Kasumi-1 (cell line): ENCODE measurements at places on chromosomes 1 and 21.

- no peak for DNase-seq
These were observed 13.9 kb downstream of the C1orf174 start for GRCh38 chr1:3886106-3886670.

- DNase-seq: peak; percentile 38
These were observed 18.2 kb downstream of the PHLDA3 start for GRCh38 chr1:201450721-201451291.

- peak; percentile 26 for DNase-seq
These were observed 278.0 kb downstream of the HLX start for GRCh38 chr1:221157026-221157761.

DNA sequence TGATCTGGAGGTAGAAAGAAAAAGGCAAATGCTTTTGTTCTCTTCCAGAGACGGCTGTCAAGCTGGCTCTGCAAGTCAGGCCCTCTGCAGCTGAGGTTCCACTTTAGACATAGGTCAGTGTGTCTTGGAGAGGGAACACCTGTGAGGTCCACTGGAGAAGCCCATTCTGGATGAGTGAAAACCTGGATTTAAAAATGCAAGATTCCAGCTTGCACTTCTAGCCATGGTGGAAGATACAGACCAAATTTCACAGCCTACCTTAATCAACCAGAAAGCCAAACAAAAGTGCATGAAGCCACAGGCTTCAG, 35.0 kb downstream of the AGPAT3 start:
- no peak for DNase-seq

- no peak for DNase-seq
These were observed 253.5 kb upstream of the ADAMTS5 start for GRCh38 chr21:27220416-27220815.

- DNase-seq: no peak
These were observed 404.8 kb downstream of the KCTD3 start for GRCh38 chr1:215971793-215972441.

- no peak for DNase-seq
These were observed 183.6 kb downstream of the PLPP3 start for GRCh38 chr1:56395776-56396175.

DNA sequence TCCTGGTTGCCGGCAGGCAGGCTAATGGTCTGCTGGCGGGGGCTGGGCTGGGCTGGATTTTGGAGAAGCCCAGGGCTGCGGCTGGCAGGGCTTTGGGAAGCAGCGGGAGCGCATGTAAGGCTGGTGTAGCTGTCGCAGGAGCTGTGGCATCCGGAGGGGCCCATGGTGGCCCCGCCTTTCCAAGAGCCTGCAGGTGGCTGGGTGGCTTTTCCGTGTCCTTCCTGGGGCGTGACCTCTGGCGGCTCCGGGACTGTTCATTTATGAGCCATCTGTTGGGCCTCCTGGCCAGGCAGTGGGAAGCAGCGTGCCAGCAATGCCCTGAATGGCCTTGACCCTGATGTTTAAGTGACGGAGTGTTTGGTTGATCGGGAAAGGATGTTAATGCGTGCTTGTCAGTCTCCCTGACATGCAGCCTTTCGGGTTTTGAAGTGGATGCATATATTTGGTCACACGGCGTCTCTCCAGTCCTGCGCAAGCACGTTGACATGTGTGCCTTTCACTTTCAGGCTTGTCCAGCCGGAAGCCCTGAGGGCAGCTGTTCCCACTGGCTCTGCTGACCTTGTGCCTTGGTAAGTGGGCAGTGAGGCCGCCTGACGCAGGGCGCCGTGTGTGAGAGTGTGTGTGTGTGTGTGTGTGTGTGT, 38.5 kb downstream of the AGPAT3 start:
- DNase-seq: no peak

DNA sequence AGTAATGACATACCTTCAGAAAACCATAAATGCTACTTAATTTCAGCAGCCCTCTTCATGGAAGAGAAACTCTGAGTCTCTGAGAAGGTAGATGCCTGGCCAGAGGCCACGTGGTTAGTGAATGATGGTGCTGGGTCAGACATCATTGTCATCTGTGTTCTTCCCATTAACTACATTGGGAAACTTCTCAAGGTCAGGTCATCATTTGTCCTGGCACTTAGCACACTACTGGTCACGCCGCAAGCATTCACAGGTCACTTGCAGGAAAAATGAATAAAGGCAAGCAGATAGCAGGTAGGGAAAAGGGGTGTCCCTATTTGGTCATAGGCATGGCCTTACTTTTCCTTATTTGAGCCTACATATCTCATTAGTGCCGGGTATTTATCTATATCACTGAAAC, 220.1 kb upstream of the PROX1 start:
- no peak for DNase-seq

GRCh38 chr21:46159841-46160656, 4.7 kb upstream of the FTCD start:
- no peak for DNase-seq

DNA sequence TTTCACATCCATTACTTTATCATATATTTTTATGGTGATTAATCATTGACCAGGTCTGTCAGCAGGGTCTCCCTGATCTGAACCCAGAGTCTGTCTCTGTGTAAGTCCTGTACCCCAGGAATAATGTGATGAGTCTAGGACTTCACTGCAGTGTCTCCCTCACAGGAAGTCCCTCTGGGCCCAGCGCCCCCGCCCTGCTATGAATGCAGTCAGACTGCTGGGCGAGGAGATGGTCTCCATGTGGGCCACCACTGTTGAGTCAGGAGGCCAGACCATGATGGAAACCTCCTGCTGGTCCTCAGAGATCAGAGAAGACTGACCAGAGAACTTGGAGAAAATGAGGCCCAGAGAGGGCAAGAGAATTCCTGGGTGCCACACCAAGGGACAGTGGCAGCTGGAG, 9.5 kb downstream of the TMEM222 start:
- DNase-seq: no peak

DNA sequence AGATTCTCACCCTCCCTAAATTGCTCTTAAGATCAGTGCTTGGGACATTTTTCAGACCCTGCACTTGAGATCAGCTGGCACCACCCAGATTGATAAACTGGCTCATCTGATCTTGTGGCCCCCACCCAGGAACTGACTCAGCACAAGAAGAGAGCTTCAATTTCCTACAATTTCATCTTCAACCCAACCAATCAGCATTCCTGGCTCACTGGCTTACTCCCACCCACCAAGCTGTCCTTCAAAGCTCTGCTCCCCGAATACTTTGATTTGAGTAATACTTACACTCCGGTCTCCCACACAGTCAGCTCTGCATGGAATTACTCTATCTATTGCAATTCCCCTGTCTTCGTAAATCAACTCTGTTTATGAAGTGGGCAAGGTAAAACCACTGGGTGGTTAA, 461.9 kb upstream of the RGS18 start:
- DNase-seq: no peak

DNA sequence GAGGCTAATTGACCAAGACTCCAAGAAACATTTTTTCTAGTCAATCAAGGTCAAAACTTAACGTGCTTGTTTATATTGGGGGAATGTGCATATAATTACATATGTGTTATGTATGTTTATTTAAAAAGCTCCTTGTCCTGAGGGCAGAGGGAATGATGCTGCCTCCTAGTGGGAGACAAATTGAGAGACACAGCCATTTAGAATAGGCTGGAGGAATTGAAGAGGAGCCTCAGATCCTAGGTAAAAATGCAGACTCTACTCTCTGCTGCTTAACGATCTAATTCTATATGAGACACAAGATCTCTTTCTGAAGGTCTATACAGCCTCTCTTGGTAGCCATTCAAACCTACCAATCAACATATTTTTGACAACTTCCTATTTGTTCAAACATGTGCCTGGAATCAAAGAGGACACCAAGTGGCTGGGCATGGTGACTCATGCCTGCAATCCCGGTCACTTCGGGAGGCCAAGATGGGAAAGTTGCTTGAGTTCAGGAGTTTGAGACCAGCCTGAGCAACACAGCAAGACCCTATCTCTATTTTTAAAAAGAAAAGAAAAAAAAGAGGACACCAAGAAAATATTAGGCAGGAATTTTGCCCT, 136.6 kb upstream of the ZNF648 start:
- peak; percentile 8 for DNase-seq

GRCh38 chr1:27057801-27058625, 45.4 kb upstream of the TENT5B start:
- DNase-seq: no peak

- DNase-seq: no peak
These were observed 543.7 kb downstream of the NPHP4 start for GRCh38 chr1:5448486-5448885.

GRCh38 chr1:183070923-183071618, 47.9 kb downstream of the LAMC1 start:
- peak; percentile 8 for DNase-seq

DNA sequence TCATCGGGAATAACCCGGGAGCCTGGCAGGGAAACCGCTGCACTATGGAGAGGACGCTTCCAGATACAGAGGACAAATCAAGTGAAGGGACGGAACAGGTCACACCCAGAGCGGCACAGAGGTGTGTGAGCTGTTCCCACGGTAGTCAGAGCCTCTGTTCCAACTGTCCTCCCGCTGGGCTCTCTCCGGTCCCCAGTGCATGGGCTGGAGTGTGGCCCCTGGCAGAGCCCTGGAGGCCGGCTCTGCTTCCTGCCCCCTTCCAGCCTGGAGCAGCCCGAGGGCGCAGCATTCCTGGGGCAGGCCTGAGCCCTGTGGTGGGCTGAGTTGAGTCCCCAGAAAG, 11.9 kb upstream of the ZBTB21 start:
- DNase-seq: no peak

DNA sequence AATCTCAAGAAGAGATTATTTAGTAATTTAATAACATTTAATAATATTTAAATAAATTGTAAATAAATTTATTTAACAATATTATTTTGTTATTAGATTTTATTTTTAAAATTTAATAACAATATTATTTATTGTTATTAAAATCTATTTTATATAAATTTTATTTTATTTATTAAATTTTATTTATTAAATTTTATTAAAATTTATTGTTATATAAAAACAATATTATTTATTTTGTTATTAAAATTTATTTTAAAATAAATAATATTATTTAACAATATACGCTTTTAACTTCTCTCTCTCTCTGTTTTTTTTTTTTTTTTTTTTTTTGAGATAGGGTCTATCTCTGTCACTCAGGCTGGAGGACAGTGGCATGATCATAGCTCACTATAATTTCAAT, 347.1 kb upstream of the LRRC7 start:
- no peak for DNase-seq

GRCh38 chr1:25799935-25800702, at the start of gene SELENON:
Gene SELENON (plus strand): TSS chr1:25800193. CDS start chr1:25800231, 38 bp downstream.
- no peak for DNase-seq

DNA sequence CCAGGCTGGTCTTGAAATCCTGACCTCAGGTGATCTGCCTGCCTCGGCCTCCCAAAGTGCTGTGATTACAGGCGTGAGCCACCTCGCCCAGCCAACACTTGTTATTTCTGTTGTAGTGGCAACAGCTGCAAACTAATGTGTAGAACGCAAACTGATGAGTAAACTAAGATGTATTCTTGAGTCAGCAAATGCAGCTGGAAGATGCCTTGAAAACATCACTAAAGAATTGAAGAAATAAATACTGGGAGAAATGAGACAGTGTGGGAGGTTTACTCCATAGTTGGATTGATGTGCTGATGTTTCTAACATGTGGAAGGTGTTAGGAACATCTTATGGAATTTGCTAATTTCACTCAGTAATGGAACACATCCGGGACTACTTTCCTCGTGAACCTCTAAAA, 61.3 kb upstream of the KCNE2 start:
- no peak for DNase-seq

DNA sequence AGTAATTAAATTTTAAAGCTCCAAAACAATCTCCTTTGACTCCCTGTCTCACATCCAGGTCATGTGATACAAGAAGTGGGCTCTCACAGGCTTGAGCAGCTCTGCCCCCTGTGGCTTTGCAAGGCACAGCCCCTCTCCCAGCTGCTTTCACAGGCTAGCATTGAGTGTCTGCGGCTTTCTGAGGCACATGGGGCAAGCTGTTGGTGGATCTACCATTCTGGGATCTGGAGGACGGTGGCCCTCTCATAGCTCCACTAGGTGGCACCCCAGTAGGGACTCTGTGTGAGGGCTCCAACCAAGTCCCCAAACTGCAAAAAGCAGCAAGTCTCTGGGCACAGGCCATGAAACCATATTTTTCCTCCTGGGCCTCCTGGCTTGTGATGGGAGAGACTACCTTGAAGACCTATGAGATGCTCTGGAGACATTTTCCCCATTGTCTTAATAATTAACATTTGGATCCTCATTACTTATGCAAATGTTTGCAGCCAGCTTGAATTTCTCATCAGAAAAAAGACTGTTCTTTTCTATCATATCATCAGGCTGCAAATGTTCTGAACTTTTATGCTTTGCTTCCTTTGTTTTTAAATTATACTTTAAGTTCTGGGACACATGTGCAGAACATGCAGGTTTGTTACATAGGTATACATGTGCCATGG, 554.1 kb upstream of the OLFM3 start:
- peak; percentile 30 for DNase-seq

DNA sequence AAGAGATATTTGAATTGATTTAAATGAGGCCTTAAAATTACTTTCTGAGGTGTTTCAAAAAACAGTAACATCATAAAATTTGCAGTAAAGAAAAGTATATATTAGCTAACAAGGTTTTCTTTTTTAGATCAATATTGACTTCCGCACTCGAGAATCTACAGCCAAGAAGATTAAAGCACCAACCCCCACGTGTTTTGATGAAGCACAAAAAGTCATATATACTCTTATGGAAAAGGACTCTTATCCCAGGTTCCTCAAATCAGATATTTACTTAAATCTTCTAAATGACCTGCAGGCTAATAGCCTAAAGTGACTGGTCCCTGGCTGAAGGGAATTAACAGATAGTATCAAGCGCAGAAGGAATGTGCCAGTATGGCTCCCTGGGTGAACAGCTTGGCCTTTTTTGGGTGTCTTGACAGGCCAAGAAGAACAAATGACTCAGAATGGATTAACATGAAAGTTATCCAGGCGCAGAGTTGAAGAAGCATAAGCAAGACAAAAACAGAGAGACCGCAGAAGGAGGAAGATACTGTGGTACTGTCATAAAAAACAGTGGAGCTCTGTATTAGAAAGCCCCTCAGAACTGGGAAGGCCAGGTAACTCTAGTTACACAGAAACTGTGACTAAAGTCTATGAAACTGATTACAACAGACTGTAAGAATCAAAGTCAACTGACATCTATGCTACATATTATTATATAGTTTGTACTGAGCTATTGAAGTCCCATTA, 3.6 kb downstream of the RGS1 start:
- DNase-seq: no peak

DNA sequence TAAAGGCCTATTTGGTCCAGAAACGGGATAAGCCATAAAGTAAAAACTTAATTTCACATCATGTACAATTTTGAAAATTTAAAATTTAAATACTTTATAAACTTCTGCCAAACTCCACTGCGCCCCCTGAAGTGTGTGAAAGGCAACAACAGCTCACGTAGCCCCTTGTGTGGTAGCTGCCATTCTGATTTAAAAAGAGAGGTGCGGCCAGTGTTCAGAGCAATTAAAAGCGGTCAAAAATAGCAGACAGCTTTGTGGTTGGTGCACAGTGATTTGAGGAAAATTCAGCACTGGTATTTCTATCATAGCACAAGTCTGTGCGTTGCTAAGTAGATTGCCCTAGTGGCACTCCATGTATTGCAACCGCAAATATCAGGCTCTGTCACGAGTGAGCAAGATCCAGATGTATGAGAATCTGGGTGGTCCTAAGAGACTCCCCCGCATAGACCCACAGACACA, 122.5 kb downstream of the ATG4C start:
- DNase-seq: peak; percentile 42
